Activated T-cell treated with anti-CD3 and anti-CD28 coated beads for 24 hours (primary cell): ENCODE measurements at places on chromosomes 1 and 21.

- no peak for DNase-seq
Observed at GRCh38 chr21:16408280-16408679, 678.5 kb downstream of the USP25 start.

GRCh38 chr21:37241426-37241825, 25.7 kb downstream of the VPS26C start:
- no peak for DNase-seq

GRCh38 chr1:98556521-98557158, 104.9 kb upstream of the SNX7 start:
- no peak for DNase-seq

- no peak for DNase-seq
Observed at GRCh38 chr1:14142397-14143100, 442.6 kb downstream of the PRDM2 start.

- DNase-seq: no peak
Observed at GRCh38 chr1:195278644-195279043, 1329.6 kb downstream of the KCNT2 start.

DNA sequence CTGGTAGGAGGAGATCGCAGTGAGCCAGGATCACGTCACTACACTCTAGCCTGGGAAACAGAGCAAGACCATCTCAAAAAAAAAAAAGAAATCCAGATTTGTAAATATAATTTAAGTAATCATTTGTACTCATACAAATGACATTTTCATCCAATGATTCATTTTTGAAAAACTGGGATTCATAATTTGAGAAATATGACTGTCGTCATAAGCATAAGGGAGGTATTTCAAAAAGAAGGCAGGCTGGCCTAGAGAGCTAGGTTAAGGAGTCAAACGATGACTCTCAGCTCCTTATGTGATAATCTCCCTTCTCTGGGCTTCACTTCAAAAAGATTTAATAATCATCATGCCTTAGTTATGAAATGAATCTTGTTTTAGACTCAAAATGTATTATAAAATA, 2.3 kb downstream of the GART start:
- no peak for DNase-seq

DNA sequence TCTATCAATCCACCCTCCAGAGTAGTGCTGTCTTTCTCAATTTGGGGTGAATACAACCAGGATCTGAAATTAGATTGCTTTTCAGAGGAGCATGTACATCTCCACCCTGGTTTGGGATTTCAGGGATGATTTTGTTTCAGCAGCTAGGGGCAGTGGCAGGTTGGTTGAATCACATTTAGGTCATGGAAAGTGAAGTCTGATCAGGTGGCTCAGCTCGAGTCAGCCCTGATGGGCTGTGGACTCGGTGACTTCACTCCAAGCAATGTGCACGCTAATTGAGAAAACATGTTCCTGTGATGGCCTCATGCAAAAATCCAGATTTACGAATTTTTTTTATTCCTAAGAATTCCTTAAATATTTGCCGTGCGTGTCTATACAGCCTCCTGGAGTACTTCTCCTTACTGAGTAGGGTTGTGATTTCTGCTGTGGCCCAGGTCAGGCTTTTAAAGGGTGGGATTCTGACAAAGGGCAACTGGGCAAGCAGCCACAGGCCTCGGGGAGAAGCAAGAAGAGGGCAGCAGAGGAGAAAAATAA, 7.5 kb downstream of the NGF start:
- no peak for DNase-seq

DNA sequence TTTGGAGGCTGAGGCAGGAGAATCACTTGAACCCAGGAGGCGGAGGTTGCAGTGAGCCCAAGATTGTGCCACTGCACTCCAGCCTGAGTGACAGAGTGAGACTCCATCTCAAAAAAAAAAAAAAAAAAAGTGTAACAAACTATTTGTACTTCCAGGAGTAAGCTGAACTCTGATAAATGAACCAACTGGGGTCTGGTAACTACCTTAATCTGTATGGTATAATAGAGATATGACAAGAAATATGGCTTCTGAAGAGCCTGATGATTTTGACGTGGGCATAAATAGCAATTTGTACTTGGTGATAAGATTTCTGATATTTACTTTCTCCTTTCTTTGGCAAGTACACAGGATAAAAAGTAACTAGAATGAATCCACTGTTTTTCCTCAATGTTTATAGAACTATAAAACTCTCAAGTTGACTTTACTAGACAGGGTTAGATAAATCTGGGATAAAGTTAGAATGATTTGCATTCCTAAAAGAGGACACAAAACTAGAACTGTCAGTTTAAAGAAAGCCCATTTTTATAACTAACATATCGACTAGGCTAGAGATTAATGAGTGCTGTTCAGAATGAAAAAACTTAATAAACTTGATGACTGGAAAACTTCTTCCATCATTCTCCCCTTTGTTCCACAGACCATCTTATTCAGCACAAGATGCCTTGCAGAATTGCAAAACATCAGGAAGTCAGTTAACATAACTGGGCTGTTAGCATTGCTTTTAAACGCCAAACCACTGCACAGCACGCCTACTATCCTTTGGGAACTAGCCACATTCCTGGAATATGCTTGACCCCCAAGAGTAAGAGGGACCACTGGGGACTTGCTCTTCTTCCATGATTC, 51.5 kb upstream of the EDARADD start:
- no peak for DNase-seq

- DNase-seq: no peak
Observed at GRCh38 chr1:3441410-3441847, 13.0 kb upstream of the ARHGEF16 start.

DNA sequence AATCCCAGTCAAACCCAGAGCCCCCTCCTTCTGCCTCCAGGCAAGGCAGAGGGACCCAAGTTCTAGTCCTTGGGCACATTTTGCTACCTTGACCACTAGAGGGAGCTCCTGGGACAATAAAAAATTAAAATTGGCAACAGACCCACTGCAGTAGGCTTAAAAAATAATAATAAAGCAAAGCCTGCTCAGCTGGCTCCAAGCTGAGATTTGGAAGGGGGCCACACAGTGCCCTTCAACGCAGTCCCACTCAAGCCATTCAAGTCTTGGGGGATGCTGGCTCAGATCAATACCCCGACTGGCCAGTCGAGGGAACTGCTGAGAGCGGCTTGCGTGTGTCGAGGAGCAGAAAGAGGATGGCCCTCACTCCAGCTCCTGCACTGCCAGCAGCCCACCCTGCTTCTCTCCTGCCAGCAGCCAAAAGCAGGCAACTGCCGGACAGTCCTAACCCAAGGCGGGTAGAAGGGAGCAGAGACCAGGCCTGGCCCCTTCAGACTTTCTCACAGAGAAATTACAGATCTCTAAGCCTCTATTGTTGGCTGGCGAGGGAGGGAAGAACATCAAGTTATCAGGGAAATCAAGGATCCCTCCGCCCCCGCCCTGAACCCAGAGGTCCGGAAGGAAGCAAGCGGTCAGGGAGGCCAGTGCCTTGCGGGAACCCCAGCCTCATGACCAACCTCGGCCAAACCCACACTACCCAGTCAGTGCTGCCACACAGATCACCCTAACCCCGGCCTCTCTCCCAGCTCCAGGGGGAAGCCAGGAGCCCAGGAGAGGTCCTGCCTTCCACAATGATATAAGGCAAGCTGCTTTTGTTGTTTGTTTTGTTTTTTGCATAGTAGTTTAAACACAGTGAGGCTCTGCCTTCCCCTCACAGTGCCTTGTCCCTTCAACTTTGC, 4.9 kb upstream of the ALDH4A1 start:
- DNase-seq: peak; percentile 52

- no peak for DNase-seq
Observed at GRCh38 chr21:35511696-35512162, 462.6 kb upstream of the RUNX1 start.

- DNase-seq: no peak
Observed at GRCh38 chr1:161193561-161194235, 5.2 kb downstream of the ADAMTS4 start.

DNA sequence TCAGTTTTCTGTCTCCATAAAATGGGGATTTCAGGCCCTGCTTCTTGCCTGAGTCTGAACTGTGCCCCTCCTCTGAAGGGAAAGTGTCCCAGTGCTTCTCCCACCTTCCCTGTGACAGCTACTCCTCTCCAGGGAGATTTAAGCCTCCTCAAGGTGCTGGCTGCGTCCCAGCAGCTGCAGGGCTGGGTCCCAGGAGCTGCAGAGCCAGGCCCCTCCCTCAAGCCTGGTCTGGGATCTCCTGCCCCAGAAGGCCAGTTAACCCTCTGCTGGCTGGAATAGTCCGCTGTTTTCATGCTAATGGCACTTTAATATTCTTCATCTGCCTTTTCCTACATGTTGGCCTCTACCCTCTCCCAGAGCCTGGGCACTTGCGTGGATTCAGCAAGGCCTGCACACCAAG, 99.0 kb downstream of the PLXNA2 start:
- no peak for DNase-seq

DNA sequence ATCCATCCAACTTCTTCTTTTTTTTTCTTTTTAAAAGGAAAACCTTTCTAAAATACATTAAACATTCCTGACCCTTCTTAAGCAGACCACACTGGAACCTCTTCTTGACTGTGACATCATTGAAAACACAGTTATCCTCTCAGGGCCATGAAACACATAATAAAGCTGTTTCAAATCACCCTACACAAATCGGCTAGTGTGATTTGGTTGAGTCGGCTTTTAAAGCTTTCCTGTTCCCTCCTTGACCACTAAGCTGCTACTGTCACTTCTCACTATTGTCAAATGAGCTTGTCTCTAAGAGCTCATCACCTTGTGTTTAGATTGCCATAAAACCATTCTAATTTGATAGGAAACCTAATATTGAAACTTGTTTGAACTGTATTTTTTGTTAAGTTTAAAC, 5.9 kb downstream of the USP24 start:
- no peak for DNase-seq

DNA sequence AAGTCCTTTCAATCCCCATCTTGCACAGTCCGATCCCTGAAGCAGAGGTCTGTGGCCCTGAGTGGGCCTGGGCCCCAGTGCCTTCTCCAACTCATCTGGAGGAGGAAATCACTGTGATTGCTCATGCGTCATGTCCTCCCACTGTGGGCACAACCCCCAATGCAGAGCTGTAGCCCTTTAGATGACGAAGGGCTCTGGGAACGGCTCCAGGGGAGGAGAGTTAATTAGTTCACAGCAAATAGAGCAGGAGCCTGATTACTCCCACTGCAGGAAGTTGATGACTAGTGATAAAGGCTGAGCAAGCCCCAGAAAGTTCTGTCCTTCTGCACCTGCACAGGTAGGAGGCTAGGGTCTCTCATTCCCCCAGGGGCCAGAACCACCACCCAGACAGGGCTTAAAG, 111.5 kb downstream of the CCDC185 start:
- no peak for DNase-seq

GRCh38 chr1:222950892-222951291, 136.1 kb downstream of the DISP1 start:
- DNase-seq: no peak

- DNase-seq: no peak
Observed at GRCh38 chr1:97245026-97245425, 523.4 kb downstream of the PTBP2 start.

- DNase-seq: no peak
Observed at GRCh38 chr1:27638047-27638734, 3.2 kb upstream of the FGR start.

DNA sequence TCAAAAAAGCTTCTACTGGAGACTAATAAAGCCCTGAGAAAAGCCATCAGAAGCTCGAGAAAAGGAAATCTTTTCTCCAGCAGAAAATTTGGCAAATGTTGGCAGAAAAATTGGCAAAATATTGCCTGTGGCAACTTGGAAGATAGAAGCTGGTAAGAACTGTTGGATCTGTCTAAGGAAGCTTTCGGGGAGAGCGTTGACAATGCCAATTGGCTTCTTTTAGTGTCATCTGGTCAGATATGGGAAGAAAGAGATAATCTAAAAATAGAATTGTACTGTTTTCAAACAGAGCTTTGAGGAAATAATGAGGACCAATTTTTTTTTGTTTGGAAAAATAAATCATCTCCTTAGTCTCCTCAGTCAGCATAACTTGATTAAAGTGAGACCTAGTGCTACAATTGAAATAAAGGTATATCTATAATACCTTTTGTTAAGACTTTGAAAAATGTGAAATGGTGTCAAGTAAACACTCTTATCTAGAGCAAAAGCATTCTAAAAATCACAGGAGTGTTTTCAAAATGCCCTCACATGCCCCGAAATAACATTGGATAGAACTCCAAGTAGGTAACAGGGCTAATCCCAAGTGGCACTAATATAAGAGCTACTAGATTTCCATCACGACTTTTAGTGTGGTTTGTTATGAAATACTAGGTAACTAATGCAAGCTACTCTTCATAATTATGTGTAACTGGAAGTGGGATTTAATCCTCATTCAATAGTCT, 882.2 kb upstream of the B3GALT2 start:
- DNase-seq: no peak

DNA sequence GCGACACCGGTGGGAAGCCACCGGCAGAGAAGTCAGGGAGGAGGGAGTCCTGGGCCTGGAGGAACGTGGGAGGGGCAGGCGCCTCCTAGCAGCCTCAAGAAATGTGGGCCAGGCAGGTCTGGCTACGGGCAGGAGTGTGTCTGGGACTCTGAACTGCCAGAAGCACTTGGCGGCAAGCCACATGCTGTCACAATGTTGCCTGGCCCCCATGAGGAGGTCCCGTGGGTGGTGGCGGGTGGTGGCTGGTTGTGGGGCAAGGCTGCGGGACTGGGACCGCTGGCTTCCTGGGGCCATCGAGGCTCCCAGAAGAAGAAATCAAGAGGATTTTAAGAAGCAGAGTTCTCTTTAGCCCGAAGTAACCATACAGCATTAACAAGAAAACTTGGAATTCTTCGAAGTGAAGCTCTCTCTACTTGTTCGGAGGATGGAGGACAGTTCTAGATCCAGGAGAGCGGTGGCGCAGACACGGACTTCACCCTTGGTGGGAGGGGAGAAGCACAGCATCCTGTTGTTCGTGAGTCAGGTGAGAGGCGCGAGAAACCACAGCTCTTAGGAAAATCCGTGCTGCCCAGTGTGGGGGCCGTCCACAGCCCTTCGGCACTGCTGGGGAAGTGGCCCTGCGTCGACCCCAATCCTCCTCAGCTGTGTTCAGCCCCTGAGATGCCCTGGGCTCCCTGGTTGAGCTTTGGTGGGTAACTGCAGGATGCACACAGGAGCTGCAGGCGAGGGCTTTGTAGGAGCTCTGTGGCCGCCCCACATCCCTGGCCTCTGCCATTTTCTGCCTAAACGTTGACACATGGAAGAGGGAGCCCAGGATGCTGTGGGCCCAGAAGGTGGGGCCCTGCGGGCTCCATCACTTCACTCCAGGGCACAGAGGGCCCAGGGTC, 12.4 kb downstream of the SKI start:
- DNase-seq: no peak
